ENCODE measurements at places on chromosomes 2 and 18. TPM values are rescaled to one million over a fixed set of nuclear protein-coding genes. Genes with fewer than 3 reads are reported as not detected.

- no peaks in the 10 kb centered on the region for H3K27me3 ChIP-seq
- no peaks in the 10 kb centered on the region for H3K36me3 ChIP-seq
- H3K4me3 ChIP-seq = no peak overlapping the region
- H3K4me1 ChIP-seq = peaks cover 7% of the 10 kb centered on the region
- H3K27ac ChIP-seq = no peak overlapping the region
These were observed 139.4 kb upstream of the SERTAD2 start for GRCh38 chr2:64792995-64793639.

GRCh38 chr2:172322049-172322448 is 105.3 kb upstream of the ITGA6 start:
- no peak for DNase-seq
- H3K36me3 ChIP-seq = no peaks in the 10 kb centered on the region
- H3K27me3 ChIP-seq = no peaks in the 10 kb centered on the region
- H3K27ac ChIP-seq = no peak overlapping the region

DNA sequence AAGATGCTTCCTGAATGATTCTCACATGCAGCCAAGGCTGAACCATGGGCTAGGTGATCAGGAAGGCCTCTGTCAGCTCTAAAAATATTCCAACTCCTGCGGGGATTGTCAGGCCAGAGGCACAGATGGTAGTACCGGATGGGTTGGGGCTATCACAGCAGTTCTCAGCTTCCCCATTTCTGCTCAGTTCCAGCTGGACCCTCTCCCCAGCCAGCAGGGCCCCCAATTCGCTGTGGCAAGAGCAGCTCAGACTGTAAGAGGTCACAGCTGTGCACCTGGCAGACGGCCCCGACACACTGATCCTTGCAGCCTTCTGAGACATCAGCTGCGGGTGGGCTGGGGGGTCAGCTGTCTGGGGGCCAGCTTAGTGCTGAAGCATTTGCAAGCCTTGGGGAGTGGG is 43.6 kb upstream of the TCF7L1 start:
- no peaks in the 10 kb centered on the region for H3K36me3 ChIP-seq
- no peaks in the 10 kb centered on the region for H3K27me3 ChIP-seq
- DNase-seq = no peak
- no peak overlapping the region for H3K4me3 ChIP-seq
- no peaks in the 10 kb centered on the region for H3K4me1 ChIP-seq

DNA sequence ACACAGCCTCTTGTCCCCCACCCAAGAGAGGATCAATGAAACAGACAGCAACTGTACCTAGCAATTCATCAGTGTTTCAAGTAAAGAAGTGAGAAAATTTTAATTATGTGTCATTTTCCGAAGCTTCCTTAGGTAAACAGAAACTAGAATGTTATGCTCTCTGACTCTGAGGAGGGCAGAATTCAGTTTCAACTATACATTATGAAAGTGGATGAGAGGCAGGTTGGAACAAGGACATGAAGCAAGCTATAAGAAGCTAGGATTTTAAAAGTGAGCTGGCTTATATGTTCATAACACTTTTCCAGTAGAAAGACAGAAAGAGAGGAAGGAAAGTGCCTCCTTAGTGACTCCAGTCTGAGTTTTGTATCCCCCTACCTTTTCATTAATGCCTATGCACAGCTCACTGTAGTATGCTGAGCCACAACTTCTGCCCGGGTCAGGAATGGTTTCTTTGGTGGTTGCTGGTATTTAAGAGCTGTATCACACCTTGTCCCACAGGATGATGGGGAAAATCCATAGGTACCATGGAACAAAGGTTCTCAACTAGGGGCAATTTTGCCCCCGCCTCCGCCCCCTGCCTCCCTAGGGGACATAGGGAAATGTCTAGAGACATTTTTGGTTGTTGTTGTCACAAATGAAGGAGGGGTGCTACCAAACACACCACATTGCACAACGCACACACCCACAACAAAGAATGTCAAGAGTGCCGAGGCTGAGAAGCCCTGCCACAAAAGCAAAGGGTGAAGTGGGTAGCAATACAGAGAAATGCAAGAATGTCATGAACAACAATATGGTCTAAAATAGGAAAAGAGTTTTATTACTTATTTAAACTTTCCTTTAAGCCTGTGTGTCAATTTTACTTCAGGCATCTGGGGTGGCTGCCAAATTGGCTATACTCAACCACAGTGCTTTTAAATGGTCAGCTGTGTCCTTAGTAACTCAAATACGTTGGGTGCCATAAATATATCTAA is 161.0 kb upstream of the ZFP36L2 start:
- H3K4me1 ChIP-seq = peaks cover 15% of the 10 kb centered on the region
- H3K4me3 ChIP-seq = no peak overlapping the region
- DNase-seq = no peak
- no peak overlapping the region for H3K27ac ChIP-seq
- H3K36me3 ChIP-seq = no peaks in the 10 kb centered on the region

GRCh38 chr18:12246849-12247808 is 7.0 kb upstream of the CIDEA start:
- H3K27me3 ChIP-seq = peaks cover 5% of the 10 kb centered on the region

GRCh38 chr2:17272652-17273525 is 245.4 kb downstream of the RAD51AP2 start:
- no peaks in the 10 kb centered on the region for H3K4me1 ChIP-seq
- no peak for DNase-seq
- no peaks in the 10 kb centered on the region for H3K36me3 ChIP-seq
- H3K27ac ChIP-seq = no peak overlapping the region
- H3K4me3 ChIP-seq = no peak overlapping the region

DNA sequence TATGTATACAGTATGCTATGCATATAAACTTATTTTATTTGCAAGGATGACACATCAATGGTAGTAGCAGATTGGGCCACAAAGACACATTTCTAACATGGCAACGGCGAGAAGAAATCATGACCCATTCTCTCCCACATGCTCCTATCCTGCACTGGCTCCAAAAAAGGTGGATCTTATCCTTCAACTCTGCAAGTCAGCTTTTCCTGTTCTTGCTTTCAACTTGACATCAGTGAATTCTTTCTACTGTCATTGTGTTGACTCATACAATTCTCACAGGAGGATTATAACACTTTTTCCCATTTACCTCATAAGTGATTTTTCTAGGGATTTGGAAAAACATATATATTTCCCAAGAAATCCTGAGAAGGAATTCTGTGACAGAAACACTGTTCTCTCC is 53.1 kb downstream of the ACVR1 start:
- DNase-seq = no peak
- no peak overlapping the region for H3K4me3 ChIP-seq
- no peak overlapping the region for H3K27ac ChIP-seq

GRCh38 chr2:211836409-211836808 is 702.2 kb downstream of the ERBB4 start:
- no peaks in the 10 kb centered on the region for H3K4me1 ChIP-seq
- no peaks in the 10 kb centered on the region for H3K36me3 ChIP-seq
- H3K4me3 ChIP-seq = no peak overlapping the region

DNA sequence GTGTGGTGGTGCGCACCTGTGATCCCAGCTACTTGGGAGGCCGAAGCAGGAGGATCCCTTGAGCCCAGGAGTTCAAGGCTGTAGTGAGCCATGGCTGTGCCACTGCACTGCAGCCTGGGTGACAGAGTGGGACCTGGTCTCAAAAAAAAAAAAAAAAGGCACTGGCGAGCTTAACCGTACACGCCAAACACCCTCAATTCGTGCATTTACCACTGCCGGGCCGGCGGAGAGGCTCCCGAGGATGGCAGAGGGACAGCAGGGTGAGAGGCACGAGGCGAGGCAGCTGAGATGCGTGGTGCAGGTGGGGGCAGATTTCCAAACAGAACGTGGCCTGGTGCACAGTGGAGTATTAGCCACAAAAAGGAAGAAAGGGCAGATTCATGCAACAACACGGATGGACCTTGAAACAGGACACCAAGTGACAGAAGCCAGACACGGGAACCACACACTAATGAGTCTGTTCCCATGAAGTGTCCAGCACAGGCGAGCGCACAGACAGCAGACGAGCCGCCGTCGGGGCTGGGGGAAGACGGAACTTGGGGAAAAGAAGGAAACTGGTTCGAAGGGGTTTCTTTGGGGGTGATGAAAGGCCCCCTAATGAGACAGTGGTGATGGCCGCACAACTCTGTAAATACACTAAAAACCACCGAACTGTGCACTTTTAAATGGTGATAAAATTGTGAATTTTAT is 27.4 kb downstream of the SLC66A2 start:
- H3K4me1 ChIP-seq = no peaks in the 10 kb centered on the region
- no peaks in the 10 kb centered on the region for H3K27me3 ChIP-seq
- H3K36me3 ChIP-seq = peaks cover 9% of the 10 kb centered on the region
- peak; percentile 12 for DNase-seq
- H3K27ac ChIP-seq = no peak overlapping the region

- H3K36me3 ChIP-seq = no peaks in the 10 kb centered on the region
- H3K27me3 ChIP-seq = no peaks in the 10 kb centered on the region
- no peaks in the 10 kb centered on the region for H3K4me1 ChIP-seq
These were observed 36.0 kb upstream of the ASAP2 start for GRCh38 chr2:9170458-9171130.

GRCh38 chr2:161273038-161273760 is 35.0 kb upstream of the PSMD14 start:
- no peaks in the 10 kb centered on the region for H3K36me3 ChIP-seq
- no peak for DNase-seq
- H3K4me1 ChIP-seq = no peaks in the 10 kb centered on the region
- H3K4me3 ChIP-seq = no peak overlapping the region

Gene CIB4
- total RNA-seq = not detected

Gene NEU4
- total RNA-seq = 0.33 TPM

Gene MXD1
- total RNA-seq = 5.8 TPM

Gene CDH20
- not detected for total RNA-seq

Gene GCKR
- 0.24 TPM for total RNA-seq

Gene VWA3B
- total RNA-seq = not detected

Gene BOLL
- total RNA-seq = not detected

Gene ZNF521
- 270 TPM for total RNA-seq

Gene C2orf78
- total RNA-seq = not detected
